Upper lobe of left lung (tissue), 6 donors: ENCODE measurements at places on chromosomes 12 and 14.

DNA sequence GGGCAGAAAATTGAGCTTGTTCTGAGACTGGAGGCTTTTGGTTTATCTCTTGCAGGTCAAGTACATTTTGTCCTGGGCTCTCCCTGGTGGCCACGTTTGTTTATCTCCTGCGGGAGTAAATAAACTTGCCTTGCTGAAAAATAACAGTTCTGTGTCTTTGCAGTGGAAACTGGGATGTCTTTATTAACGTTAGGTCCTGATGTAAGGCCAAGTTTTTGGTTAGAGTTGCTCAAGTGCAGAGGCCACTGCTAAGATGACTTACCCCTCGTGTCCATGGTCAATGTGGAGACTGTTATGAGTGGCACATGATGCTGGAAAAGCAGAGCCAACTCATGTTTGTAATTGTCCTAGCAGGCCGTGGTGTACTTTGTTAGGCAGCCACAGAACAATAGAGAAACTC lies 3.8 kb downstream of the PTPN11 start:
- no peak overlapping the region for H3K4me3 ChIP-seq
- DNase-seq: no peak
- H3K4me1 ChIP-seq: peaks cover 35% of the 10 kb centered on the region
- H3K27me3 ChIP-seq: no peaks in the 10 kb centered on the region
- H3K27ac ChIP-seq: no peak overlapping the region

DNA sequence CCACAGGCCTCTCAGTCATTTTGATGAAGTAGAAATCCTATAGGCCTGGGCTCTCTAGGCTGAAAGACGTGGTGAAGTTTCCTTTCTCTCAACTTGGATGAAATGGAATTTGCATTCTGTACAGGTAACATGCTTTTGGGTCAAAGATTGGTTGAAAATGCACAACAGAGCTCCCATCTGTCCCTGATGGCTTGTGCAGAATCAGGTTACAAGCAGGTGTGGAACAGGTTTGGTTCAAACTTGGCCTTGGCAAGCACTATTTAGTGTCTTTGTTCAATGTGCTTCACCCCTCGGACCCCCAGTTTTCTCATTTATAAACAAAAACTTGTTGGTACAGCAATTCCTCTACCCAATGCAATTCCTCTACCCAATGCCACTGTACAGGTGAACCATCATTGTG lies 1493.0 kb downstream of the AACS start:
- DNase-seq: no peak
- H3K4me3 ChIP-seq: no peak overlapping the region
- H3K27ac ChIP-seq: no peak overlapping the region
- no peaks in the 10 kb centered on the region for H3K36me3 ChIP-seq
- H3K27me3 ChIP-seq: no peaks in the 10 kb centered on the region

DNA sequence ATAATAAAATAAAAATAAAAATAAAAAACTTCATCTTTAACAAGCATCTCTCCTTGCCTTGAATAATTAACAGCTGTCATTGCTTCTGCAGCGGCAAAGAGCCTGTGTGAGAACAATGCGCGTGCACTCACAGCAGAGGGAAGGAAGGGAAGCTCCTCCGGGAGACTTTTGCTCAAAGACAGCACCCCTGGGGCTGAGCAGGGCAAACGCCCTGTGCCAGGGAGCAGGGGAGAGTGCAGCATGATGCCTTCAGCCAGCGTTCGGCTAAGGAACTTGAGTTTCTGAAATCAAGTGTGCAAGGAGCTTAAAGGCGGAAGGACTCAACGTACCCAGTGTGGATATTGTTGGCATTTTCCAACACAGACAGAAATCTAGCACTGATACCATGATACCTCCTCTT lies 120.5 kb downstream of the RIMBP2 start:
- no peaks in the 10 kb centered on the region for H3K27me3 ChIP-seq
- no peak overlapping the region for H3K4me3 ChIP-seq
- no peak for DNase-seq
- no peak overlapping the region for H3K27ac ChIP-seq
- H3K36me3 ChIP-seq: no peaks in the 10 kb centered on the region

GRCh38 chr14:97874394-97874793 lies 1077.2 kb downstream of the VRK1 start:
- no peaks in the 10 kb centered on the region for H3K36me3 ChIP-seq
- H3K27me3 ChIP-seq: no peaks in the 10 kb centered on the region
- no peak for DNase-seq
- H3K4me3 ChIP-seq: no peak overlapping the region
- no peak overlapping the region for H3K27ac ChIP-seq
- no peaks in the 10 kb centered on the region for H3K4me1 ChIP-seq
